Ovary (tissue), 10 donors: ENCODE measurements at places on chromosomes 3 and 15.

DNA sequence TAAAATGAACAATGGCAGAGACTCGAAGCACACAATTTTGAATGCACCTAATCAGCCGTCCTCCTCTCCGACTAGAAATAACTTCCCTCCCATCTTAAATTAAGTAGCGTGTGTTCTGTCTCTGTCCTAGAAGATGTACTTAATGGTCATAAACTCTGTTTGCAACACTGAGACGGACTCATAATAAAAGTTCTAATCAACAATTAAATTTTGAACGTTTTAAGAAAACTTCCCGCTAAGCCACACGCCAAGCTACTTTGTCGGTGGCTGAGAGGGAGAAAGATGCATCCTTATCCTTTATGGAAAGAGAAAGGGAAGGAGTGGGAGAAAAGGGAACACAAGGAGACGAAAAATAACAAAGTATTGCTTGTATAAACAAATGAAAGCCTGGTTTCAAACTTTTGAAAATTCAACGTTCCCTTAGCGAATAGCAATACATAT lies 989 bp downstream of the GNB4 start:
- DNase-seq, result no peak

- DNase-seq, result no peak
Measured at GRCh38 chr3:160159341-160159740, 65.9 kb upstream of the C3orf80 start.

- no peak for DNase-seq
Measured at GRCh38 chr3:16828815-16829214, 55.9 kb upstream of the PLCL2 start.

GRCh38 chr3:69579306-69580041 lies 159.8 kb upstream of the MITF start:
- DNase-seq, result no peak

GRCh38 chr3:159881828-159882309 lies 106.8 kb upstream of the IL12A start:
- no peak for DNase-seq

DNA sequence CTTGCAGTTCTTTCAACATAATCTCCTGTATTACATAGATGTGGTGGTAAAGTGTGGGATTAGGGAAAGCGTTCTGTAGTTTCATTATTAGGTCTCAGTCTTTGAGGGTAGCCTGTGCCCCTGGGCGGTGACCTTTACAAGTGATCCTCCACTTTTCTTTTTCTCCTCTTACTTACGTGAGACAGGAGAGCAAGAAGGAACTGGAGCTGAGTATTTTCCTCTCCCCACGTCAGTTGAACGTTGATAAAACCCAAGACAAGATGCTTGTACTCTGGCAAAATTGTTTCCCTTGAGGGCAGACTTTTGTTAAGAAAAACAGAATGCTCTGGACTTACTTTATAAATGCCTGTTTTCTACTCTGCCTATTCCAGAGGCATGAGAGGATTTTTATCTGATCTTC lies 378.7 kb downstream of the ZNF385D start:
- DNase-seq, result no peak

DNA sequence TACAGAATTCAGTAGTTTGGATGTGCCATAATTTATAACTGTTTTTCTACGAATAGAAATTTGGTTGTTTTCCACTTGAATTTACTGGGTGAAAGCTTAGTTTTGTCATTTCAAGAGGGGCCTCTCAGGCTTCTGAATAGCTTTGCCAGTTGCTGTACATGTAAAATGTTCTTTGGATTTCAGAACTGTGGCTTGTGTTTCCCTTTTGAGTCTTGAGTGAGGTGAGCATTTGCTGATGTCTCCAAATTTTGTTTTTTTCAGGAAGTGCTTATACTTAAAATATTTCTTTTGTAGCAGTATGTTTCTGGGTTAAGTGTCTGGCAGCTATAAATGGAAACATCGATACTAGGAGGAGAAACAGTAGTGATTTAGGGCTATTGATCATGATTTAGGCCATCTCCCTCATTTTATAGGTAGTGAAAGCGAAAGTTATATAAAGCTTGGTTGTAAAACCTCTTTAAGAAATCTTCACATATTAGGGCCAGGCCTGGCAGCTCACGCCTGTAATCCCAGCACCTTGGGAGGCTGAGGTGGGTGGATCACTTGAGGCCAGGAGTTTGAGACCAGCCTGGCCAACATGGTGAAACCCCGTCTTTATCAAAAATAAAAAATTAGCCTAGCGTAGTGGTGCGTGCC lies 9.2 kb upstream of the TRAK1 start:
- DNase-seq, result no peak

DNA sequence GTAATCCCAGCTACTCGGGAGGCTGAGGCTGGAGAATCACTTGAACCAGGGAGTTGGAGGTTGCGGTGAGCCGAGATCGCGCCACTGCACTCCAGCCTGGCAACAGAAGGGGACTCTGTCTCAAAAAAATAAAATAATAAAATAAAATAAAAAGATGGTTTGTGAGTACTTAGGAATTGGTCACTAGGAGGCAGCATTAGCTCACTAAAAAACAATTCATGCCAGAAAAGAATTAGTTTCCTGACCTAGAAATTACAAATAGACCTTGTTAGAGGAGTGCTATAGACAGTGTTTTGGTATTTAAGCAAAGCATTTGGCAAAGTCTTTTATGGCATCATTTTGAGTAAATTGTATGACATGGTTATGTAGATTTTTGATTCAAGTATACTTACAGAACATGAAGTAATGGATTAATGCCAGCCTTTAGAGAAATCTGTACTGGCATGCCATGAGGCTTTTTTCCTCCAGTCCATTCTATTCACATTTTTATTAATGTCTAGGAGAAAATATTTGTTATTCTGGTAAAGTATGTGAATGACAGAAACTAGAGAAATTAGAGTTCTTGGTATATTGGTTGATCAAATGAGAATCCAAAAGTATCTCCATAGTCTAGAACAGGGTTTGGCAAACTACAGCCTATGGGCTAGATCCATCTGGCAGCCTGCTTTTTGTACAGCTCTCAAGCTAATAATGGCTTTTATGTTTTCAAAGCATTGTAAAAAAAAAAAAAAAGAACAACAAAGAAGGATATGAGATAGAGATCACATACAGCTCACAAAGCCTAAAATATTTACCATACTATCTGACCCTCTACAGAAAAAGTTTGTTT lies 81.6 kb downstream of the LRRC49 start:
- DNase-seq, result no peak

DNA sequence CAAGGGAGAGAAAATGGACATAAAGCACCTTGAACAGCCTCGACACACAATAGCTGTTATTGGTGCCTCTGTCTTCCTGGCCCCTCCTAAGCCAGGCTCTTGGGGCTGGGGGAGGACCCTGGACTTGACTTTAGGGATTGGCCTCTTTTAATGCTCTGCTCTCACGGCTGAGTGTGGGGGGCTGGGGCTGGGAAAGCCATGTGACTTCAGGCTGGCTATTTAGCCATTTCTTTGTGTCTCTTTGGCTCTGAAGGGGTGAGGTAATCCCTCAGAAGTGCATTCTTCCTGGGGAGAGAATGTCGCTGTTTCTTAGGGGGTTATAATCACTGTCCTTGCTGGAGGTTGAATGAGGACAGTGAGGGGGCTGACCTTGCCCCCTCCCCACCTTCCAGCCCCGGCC lies 26.2 kb downstream of the MAGEF1 start:
- DNase-seq, result no peak

DNA sequence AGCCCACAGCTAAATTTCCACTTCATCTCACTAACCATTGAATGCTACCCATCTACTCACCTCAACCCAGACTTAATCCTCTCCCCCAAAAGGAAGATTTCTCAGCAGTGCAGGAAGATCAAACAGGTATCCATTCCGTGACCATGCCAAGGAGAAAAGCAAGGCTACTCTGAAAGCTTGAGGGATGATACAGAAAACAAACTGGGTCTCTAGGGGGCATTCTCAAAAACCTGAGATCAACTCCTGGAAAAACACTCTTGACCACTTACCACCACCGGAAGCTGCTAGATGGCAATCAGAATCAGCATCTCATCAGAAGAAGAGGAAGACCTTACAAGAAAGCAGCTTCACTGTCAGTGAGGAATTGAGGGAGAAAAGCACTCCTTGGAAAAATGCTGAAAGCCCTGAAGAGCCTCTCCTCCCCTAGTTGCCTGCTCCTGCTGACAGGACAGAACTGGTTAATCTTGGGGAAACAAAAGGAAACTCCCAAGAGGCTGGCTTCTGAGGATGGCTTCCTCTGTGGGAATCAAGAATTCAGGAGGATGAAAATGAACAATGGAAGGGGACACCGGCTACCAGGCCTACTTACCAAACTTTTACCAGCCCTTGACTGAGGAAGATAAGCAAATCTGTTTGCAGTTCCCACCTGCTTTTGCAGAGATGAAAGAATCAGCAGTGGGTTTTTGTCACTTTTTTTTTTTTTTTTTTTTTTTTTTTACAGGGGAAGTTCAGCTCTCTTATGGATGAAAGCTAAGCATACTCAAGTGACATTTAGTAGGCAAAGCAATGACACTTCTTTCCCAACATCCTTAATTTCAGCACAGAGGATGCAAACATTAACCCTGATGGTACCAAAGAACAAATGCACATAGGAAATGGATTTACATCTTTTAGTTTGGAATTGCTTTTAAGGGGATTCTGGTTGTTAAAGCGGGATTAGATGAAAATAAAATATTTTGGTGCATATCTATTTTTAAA lies at the start of gene ATP8B4:
TSS of gene ATP8B4 (minus strand) at position 171 of the 978 bp plus-strand sequence. CDS start 12,267 bp downstream, outside the sequence.
- no peak for DNase-seq

DNA sequence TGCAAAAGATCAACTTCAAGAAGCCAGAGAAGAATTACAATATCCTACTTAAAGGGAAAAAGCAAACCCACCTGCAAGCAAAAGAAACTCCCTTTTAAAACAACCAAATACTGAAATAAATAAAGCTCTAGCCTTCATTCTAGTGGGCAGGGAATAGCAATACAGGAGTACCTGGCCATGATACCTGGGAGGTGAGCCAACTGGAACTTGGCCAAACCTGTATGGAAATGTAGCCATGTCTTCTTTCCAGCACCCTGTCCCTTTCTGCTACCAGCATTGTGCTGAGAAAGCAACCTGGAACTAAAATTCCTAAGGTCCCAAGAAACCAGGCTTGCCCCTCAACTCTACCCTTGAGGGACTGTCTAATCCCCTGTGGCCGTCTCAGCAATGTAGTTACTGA lies 530.0 kb downstream of the EPHB1 start:
- no peak for DNase-seq

GRCh38 chr3:56683122-56683817 lies at the start of gene TASOR:
Gene TASOR, minus strand, starts transcription at chr3:56683265. Its CDS starts 259 bp downstream, at chr3:56683006.
- peak; percentile 81 for DNase-seq

DNA sequence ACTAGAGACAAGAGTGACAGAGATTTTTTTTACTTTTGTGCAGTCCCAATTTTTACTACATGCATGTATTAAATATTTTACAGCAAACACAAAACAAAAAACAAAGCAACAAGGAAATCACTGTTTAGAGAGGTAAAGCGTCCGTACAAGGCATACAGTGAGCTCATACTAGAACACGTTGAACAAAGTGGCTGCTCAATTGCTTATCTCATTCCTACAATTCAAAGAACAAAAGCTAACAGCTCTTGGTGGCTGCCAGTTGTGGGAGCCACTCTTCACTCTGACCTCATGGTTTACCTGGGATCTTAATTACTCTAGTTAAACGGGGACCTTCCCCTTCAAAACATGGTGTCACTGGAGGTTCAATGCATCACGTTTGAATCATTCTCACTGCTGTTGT lies 7.6 kb upstream of the ARHGEF26 start:
- no peak for DNase-seq

DNA sequence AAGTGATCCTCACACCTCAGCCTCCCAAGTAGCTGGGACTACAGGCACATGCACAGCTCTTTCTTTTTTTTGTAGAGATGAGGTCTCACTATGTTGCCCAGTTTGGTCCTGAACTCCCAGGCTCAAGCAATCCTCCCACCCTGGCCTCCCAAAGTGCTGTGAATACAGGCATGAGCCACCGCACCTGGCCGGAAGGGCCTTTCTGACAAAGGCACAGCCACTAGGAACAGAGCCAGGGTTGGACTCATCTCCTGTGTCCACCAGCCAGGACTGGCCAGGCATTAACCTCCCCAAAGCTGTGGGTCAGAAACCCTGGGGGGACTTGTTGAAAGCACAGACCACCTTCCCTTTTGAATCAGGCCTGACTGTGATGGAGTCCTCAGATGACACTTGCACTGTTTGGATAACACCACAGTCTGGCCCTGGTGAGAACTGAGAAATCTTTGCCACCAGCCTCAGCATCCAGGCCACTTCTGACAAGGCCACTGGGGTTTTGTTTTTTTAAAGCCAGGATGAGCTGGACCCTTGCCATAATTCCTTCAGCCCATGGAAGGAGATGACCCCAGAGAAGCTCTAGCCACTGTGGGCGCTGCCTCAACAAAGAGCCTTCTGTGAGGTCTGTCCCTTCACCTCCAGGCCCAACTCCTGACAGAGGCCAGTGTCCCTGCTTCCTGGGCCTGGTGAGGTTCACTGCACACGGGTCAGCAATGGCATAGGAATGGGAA lies 4.8 kb downstream of the TKT start:
- no peak for DNase-seq

DNA sequence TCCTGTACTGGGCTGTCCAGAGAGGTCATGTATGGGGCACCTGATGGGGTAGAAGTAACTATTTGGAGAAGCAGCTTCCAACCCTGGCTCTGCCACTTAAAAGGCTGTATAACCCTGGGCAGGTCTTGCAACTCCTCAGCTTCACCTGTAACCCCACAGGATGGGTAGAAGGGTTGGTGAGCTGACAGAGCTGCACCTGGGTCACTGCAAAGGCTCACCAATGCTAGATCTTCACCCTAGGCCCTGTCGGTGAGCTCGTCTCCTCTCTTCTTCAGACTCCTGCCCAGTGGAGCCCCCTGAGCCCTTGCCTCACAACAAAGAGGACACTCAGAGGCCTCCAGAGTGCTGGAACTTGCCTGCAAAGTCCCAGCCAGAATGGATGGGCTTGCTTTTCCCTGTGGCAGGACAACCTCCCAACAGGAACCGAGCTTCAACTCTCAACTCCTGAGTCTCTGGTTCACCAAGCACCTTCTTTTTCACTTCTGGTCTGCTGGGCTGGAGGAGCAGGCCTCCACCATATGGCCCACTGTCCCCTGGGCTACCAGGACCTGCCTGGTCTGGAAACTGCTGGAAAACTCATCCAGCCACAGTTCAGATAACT lies 45.9 kb downstream of the XXYLT1 start:
- no peak for DNase-seq

DNA sequence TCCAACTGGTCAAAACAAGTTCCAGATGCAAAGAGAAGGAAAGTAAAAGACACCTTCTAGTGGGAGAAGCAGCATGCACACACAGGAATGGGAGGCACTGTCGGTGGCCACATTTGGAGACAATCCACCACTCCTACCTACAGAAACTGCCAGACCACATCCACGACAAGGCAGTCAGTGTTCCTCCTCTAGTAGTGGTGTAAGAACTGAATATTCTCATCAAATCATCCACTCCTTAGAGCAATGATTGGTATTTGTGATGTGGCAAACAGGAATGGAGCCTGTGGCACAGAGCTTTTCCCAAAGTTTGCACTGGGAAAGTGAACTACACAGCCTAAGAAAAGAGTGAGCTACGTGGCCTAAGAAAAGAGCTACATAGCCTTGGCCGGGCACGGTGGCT lies 5.1 kb upstream of the SPINT1 start:
- no peak for DNase-seq

- DNase-seq, result no peak
Measured at GRCh38 chr15:63948971-63949370, 97.3 kb downstream of the DAPK2 start.
